Mesendoderm (in vitro differentiated cells): ENCODE measurements at places on chromosomes 4 and X.

GRCh38 chr4:83631066-83631465 lies 95.2 kb downstream of the GPAT3 start:
- DNase-seq = no peak

- peak; percentile 30 for DNase-seq
Observed at GRCh38 chrX:2478546-2479419, 22.0 kb downstream of the DHRSX start.

GRCh38 chr4:19880206-19880605 lies 371.5 kb upstream of the SLIT2 start:
- peak; percentile 19 for DNase-seq

DNA sequence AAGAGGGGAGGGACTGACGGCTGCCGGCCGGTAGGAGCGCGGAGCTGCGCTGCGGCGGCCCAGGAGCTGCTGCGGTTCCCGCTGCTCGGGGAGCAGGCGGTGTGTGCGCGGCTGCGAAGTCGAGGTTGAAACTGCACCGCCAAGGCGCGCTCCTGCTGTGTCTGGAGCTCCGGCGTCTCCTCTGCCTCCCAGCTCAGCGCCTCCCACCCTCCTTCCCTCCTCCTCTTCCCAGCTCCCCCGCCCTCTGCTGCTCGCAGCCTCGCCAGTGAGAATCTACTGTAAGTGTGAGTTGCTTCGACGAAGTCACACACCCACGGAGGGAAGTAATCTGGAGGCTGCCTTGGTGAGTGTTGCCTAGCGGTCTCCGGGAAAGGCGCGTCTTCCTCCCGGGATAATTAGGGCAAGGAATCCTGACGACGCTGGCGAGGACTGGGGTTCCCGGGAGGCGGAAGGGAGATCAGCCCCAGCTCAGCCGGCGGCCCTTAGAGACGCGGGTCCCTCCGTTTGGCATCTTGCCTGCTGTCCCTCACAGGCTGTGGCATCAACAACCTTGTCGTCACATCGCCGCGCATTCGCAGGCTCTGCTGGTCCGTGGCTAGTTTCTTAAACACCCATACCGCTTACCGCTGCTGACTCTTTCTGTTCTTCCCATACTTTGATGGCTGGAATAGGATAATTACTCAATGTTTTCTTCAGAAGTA lies at the start of gene EPHA5:
TSS of gene EPHA5 (minus strand) at position 159 of the 701 bp plus-strand sequence. CDS start 747 bp downstream, outside the sequence.
- peak; percentile 93 for DNase-seq

DNA sequence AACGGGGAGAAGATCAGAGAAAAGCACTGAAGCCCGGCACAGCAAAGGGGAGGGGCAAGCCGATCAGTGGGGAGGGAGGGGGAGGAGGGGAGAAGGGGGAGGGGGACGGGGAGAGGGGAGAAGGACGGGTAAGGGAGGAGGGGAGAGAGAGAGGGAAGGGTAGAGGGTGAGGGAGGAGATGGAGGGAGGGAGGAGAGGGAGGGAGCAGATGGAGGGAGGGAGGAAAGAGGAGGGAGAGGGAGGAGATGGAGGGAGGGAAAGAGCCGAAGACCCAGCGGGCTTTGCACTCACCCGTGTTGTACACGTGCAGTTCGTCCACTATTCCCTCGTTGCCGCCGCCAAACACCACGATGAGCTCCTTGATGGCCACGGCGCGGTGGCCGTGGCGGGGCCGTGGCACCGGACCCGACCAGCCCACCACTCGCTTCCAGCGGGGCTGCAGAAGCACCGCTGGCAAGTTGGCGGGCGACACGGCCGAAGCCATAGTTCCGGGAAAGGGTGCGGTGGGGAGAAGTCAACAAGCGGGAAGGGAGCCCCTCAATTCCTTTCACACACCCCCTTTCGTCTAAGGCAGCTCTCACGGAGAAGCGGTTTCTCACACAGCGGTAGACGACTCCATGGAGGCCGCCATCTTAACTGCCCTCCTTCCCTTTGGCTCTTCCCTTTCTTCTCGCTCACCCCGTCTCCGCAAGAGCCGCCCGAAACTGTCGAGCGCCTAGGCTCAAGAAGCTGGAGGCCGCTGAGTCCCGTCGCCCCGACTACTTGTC lies 1.1 kb downstream of the HCFC1 start:
- DNase-seq = peak; percentile 88

- no peak for DNase-seq
Observed at GRCh38 chrX:22467571-22467970, 194.9 kb downstream of the CBLL2 start.

GRCh38 chrX:87664381-87664780 lies 146.8 kb downstream of the KLHL4 start:
- no peak for DNase-seq

DNA sequence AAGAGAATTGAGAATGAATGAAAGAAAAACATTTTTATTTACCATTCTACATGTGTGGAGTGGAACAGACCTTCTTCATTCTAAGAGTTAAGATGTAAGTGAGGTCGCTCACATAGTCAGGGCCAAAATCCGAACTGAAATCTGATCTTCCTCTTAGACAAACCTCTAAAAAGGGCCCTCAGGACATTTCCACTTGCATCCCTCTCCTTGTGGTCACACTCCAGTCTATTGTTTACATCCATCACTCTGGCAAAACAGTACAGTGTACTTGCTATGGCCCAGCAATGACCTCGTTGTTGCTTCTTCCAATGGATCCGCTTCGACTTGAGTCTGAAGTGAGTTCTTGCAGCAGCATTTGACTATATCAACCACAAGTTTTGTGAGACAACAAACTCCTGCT lies 54.2 kb downstream of the MOSPD2 start:
- no peak for DNase-seq

GRCh38 chrX:138756234-138756633 lies 44.7 kb upstream of the FGF13 start:
- DNase-seq = peak; percentile 78

DNA sequence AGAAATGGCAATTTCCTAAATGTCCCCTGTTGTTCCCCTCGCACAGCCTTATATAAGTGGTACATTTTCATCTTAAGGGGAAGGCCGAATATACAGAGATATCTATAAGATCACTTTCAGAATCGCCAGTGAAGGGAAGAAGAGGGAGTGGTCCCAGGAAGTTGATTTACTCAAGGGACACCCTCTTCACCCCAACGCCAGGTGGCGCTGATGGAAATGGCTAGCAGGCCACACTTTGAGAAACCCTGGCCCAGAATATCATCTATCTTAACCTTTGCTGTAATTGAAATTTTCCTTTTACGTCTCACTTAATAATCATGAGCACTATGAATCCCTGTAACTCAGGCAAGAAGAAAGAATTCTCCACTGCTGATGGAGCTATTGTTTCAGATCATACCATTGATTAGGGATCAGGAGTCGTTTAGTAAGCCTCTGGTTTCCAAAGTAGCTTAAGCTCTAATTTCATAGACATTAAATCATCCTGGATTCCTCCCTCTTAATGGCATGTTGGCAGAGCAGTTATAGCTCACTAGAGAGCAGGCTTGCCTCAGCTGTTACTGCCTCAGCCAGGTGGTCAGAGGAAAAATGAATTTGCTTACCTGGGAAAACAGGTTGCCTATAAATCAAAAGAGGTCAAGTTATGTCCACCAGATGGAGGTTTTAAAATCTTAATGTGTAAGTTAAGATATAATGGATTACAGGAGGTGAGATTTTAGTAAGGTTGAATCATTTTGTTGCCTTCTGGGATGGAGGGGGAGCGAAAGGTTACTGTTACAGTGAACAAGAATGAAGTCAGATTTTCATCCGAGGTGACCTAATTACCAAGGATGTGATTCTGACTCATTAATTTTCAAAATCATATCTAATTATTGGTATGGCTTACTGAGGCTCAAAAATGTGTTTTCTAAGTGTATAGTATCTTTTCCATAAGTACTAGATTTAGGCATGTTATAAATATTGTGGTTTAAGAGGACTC lies 941.2 kb upstream of the TENM3 start:
- peak; percentile 73 for DNase-seq

DNA sequence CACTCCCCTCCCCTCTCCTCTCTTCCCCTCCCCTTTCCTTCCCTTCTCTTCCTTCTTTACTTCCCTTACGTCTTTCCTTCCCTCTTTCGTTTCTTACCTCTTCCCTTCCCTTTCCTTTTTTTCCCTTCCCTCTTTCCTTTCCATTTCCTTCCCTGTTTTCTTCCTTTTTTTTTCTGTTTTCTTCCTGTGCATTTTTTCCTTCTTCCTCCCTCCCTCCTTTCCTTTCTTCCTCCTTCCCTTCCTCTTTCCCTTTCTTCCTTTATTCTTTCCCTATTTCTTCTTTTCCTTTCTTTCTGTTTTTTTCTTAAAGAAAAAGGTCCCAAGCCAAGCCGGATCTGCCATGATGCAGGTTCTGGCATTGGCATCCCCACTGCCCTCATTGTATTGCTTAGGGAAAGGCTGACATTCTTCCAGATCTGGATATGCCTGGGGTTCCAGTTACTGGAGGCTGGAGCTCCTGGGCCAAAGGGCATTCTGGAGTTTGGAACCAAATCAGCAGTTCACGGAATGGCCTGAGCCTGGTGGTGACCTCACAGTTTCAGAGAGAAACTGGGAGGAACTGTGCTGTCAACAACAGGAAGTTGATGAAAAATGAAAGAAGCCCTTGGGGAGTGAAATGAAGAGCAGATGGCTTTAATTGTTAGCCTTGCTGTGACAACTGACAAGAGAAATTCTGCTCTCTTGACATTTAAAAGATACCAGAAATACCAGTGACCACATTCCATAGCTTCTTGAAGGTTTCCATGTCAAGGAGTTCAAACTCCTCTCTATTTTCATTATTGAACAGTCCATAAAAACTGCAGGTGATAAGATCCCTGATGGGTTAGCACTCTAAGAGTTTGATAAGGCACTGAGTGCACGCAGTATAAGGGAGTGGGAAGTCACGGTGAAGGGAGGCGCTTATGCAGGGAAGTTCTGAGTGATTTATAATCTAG lies 622.1 kb downstream of the SPRY1 start:
- DNase-seq = peak; percentile 66

DNA sequence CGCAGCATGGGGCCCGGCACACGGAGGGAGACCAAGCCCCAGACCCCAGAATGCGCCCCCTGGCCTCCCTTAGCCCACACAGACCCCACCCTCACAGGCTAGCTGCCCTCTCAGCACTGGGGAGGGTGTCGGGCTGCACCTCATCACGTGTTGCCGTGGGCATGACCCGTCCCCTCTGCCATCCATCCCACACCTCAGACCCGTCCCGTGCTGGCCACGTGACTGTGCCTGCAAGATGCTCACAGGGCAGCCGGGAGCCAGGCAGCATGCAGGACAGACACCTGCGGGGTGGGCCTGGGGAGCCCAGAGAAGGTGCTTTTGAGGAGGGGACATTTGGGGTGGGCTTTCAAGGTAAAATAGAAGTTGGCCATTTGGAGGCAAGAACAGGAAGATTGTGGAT lies 4.8 kb downstream of the MSANTD1 start:
- no peak for DNase-seq

GRCh38 chrX:38500141-38500540 lies 61.2 kb upstream of the TSPAN7 start:
- DNase-seq = no peak

GRCh38 chrX:65576160-65576559 lies 41.6 kb upstream of the LAS1L start:
- no peak for DNase-seq

GRCh38 chrX:96464880-96465558 lies 219.6 kb upstream of the DIAPH2 start:
- no peak for DNase-seq

DNA sequence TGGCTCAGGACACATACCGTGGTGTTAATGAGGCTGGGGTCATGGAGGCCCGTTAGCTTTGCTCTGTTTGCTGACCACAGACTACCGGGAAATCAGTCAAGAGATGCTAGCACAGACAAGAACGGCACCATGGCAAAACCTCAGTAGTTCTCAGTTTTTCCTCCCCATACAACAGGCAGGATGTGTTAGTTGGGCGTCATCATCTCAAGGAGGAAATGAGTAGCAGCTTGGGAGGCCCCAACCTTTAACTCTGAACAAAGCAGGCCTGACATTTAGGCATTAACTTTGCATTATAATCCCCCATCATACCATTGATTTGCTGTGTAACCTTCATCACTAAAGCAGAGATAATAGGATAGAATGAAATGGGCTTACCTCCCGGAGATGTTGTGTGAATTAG lies 714.2 kb downstream of the RPA4 start:
- peak; percentile 78 for DNase-seq

GRCh38 chr4:71866212-71866885 lies 82.5 kb upstream of the GC start:
- no peak for DNase-seq

GRCh38 chr4:99763635-99764101 lies 53.0 kb upstream of the DAPP1 start:
- DNase-seq = peak; percentile 3

GRCh38 chr4:141416219-141416618 lies 195.5 kb downstream of the ZNF330 start:
- DNase-seq = no peak

DNA sequence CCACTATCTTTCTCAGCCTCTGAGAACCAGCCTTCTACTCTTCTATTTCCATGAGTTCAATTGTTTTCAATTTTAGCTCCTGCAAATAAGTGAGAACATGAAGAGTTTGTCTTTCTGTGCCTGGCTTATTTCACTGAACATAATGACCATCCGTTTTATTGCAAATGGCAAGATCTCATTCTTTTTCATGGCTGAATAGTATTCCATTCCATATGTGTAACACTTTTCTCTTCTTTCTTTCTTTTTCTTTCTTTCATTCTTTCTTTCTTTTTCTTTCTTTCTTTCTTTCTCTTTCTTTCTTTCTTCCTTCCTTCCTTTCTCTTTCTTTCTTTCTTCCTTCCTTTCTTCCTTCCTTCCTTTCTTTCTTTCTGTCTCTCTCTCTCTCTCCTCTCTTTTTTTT lies 228.7 kb downstream of the SHOX start:
- DNase-seq = no peak

GRCh38 chrX:94401426-94401825 lies 727.4 kb downstream of the FAM133A start:
- no peak for DNase-seq

DNA sequence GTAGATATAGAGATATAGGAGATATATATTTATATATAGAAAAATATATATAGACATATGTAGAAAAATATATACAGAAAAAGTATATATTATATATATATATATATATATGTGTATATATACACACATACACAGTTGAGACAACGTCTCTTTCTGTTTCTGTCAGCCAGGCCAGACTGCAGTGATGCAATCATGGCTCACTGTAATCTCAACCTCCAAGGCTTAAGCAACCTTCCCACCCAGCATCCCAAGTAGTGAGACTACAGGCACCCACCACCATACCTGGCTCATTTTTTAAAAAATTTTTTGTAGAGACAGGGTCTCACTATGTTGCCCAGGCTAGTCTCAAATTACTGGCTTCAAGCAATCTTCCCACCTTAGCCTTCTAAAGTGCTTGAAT lies 426.3 kb downstream of the GPM6A start:
- no peak for DNase-seq

DNA sequence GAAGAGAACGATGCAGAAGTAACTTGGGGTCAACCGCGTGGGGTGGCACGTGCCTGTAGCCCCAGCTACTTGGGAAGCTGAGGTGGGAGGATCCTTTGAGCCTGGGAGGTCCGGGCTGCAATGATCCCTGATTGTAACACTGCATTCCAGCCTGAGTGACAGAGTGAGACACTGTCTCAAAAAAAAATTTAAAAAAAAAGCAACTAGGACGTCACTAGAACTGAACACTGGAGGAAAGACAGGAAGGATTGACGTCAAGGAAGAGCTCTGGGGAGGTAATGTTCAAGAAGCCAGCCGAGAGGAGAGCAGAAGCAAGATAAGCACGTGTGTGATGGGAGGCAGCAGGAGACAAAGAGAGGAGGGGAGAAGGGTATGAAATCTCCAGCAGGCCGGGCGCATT lies 28.7 kb downstream of the S100G start:
- no peak for DNase-seq

- peak; percentile 56 for DNase-seq
Observed at GRCh38 chr4:119299260-119299671, 22.7 kb downstream of the FABP2 start.

GRCh38 chr4:177119021-177119471 lies 190.6 kb upstream of the NEIL3 start:
- DNase-seq = no peak
